D341Med (cell line): ENCODE measurements at places on chromosomes 7 and 10.
A peak's percentile ranks its signal among the peaks of the same experiment; 100 is the strongest.

DNA sequence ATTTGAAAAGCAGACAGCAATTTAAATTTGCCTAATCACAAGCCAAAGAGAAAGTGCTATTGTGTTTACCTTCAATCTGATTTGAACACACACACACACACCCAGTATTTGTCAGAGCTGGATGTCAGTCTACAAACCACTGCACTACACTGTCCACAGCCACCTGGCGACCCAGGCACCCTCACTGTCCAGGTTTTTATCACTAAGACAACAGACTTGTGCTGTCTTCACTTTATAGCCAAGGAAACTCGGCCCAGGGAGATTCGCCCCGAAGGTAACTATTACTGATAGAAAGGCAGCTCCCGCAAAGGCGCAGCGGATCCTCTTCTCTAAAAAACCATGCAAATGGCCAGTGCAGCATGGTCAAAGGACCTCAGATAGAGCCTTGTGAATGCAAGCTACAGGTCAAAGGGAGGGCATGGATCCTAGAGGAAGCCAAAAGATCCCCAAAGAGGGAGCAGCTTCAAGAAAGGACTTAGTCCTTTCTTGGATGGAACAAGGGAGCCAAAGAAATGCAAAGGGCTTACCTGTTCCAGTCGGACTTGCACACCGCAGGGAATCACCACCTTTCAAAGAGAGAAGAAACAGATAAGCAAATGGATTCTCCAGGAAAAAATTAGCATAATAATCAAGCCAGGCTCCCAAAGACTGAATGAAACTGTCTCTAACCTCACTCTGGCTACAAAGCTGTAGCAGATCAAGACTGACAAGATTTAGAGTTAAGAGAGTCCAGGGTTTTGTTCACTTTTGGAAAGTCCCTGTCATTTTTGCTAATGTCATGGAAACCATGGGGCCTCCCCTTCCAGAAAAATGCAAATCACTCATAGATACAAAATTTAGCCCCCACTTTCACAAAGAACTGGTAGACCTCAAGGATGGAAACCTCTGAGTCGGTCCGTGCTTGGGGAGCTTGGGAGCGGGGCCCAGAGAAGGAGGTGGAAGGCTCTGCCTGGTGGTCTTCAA lies 101.1 kb downstream of the TNS3 start:
- no peak for DNase-seq

GRCh38 chr7:20642166-20642565 lies 26.7 kb downstream of the ABCB5 start:
- no peak for DNase-seq

DNA sequence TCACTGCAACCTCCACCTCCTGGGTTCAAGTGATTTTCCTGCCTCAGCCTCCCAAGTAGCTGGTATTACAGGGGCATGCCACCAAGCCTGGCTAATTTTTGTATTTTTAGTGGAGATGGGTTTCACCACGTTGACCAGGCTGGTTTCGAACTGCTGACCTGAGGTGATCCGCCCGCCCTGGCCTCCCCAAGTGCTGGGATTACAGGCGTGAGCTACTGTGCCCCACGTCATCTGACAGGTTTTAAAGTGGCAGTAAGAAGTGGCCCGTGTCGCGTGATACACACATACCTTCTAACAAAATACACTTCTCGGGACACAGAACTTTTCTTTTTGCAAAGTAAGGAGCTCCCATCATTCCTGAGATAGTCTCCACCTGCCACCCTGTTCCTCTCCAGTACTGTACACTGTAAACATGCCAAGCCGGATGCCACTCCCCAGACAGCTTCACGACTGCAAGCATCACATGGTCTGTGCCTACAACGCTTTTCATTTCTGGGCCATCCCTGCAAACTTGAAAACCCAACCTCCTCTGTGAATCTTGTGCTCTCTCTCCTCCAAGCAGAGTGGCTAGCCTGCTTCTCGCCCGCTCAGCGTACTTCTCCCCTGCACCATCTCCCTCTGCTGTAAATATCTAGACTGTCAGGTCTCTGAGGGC lies 256.3 kb upstream of the KLF14 start:
- DNase-seq, result no peak

DNA sequence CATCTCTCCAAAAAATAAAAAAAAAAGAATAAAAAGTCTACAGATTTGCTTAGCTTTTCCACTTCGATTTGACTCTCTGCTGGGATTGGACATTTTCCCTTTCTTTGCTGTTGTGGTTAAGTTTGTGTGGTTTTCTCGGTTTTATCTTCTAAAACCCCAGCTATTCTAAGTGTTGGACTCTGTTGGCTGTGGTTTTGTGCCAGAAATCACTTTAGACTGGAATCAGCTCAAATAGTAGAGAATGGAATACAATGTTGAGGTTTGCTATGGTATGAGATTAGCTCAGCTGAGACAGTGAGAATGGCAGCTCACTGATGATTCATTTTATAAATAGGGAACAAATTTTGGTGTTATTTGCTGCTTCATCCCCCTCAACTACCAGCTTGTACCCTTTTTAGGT lies 116.0 kb downstream of the BUB3 start:
- no peak for DNase-seq

DNA sequence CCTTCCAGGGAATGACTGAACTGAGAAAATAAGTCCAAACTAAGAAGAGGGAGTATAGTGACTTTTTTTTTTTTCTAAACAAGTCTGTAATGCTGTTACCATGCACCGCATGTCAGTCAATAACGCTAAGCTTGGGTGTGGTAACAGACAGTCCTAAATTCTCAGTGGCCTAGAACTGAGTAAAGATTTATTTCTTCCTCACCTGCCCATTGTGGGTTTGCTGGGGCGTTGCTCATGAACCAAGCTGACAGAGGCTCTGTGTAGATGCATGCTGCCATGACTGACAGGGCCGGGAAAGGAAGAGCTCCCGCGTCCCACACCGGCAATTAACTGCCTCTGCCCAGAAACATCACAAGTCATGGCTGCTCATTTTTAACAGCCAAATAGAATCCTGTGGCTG lies 25.5 kb upstream of the PRKG1 start:
- DNase-seq, result no peak

DNA sequence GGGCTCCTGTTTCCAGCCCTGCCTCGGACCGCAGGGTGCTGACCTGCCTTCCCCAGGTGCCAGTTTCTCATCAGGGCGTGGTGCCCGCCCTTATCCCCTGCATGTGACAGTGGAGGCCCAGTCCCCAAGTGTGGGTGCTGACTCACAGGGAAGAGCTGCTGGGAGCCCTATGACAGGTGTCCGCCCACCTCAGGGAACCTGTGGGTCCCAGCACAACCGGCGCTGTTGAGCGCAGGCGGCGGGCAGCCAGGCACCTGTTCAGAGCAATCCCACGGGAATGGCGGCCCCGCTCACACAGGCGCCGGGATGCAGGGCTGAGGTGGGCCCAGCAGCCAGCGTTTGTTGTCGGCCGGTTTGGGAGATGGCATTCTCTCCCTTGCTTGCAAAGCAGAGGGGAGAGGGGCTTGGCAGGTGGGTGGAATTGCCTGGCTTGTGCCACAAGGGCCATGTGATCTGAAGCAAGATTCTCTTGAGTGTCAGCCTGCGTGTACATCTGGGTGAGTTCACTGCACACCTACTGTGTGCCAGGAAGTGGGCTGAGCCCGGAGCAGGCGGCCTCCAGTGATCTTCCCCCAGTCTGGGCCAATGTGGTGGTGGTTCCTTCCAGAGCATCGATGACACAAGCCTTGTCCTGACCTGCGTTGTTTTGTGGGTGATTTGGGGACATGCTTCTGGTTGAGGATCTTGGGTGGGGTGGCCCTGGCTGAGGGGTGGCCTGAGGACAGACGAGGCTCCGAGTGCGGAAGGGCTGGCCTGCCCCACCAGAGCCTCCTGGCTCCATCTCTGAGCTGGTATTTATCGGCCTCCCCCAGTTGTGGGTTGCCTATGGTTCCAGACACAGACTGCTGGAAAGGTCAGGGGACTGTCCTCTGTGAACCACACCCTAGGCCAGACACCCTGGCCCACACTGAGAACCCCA lies 2.4 kb downstream of the PWWP2B start:
- no peak for DNase-seq

GRCh38 chr7:133051066-133051465 lies 30.8 kb downstream of the CHCHD3 start:
- peak; percentile 40 for DNase-seq

- no peak for DNase-seq
Observed at GRCh38 chr7:15104411-15105092, 202.0 kb upstream of the DGKB start.

DNA sequence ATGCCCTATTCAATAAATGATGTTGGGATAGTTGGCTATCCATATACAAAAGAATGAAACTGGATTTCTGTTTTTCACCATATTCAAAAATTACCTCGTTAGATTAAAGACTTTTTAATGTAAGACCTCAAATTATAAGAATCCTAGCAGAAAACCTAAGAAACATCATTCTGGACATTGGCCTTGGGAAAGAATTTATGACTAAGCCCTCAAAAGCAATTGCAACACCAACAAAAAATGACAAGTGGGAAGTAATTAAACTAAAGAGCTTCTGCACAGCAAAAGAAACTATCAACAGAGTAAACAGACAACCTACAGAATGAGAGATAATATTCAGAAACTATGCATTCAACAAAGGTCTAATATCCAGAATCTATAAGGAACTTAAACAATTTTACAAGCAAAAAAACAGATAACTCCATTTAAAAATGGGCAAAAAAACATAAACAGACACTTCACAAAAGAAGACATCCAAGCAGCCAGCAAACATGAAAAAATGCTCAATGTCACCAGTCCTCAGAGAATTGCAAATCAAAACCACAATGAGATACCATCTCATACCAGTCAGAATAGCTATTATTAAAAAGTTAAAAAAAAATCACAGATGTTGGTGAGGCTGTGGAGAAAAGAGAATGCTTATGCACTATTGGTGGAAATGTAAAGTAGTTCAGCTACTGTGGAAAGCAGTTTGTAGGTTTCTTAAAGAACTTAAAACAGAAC lies 309.8 kb downstream of the AHR start:
- DNase-seq, result no peak

DNA sequence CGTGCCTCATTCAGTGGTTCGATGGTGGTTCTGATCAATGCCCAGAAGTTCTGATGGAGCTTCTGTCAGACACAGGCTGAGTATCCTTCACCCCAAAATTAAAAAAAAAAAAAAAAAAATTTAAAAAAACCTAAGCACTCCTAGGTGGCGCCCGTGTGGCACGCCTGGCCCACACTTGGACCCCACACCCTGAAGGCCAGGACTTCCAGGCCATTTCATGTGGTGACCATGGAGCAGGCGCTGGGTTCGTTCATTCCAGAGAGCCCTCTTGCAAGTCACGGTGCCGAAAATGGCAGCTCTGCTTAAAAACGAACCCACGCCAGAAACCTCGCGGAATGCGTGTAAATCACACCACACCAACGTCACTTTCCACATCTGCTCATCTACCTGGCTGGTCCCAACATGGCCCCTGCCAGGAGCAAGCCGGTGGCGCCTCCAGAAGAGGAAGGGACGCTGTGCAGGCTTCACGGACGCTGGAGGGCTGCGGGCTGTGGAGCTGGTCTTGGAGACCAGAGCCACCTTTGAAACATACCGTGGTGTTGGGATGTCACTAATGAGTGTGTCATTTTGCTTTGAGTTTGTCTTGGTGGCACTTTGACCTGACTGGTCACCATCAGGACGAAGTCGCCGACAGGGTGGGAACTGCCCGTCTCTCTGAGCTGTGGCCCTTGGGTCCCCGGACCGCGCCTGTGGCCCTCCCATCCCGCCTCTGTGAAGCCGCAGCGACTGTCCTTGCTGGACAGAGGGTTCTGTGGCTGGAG lies 46.0 kb upstream of the PRKAR1B start:
- DNase-seq, result no peak

DNA sequence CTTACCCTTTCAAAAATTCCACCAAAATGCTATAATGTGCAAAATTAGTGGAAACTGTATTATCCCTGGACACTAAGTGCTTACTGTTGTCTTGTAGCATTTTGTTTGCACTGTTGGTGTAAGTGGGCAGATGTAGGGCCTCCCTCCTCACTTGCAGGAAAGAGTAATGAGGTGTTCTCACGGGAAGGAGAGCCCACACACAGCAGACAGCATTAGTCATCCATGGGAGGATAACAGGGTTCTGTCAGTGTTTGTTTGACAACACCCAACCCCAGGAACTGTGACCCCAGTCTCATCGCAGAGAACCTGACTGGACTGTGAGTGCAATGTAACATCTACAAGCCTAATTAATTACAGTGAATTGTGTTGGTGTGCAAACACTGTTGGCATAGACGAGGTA lies 58.7 kb upstream of the VSTM2A start:
- DNase-seq, result no peak

DNA sequence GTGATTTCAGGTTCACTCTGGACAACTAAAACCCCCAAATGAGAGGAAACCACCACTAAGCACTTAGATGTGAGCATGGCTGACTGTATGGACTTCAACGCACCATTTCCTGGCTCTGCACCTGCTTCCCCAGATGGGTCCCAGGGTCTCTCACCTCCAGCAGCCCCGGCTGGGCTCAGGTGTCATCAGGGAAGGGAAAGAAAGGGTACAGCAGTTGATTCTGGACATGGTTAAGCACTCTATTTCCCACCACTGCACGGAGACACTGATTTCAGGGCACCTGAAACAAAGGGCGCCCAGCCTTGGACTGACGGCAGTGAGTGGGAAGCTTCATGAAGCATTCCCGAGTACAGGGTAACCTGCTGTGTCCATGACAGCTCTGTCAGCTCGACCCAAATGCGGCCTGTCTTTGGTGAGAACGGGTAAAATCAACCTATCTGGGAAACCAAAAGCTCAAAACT lies 19.0 kb downstream of the FAM53B start:
- DNase-seq, result no peak

DNA sequence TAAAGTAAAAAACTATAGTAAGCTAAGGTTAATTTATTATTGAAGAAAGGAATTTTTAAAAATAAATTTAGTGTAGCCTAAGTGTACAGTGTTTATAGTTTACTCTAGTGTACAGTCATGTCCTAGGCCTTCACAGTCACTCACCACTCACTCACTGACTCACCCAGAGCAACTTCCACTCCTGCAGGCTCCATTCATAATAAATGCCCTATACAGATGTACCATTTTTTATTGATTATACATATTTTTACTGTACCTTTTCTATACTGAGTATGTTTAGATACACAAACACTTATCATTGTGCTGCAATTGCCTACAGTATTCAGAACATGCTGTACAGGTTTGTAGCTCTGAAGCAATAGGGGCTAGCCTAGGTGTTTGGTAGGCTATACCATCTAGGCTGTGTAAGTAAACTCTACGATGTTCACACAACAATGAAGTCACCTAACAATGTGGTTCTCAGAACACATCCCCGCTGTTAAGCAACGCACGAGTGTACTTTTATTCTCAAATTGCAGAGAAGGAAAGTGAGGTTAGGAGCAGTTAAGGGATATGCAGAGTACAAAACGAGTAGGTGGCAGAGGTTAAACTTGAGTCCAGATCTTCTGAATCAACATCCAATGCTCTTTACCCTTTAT lies 38.9 kb upstream of the PLCE1 start:
- no peak for DNase-seq

DNA sequence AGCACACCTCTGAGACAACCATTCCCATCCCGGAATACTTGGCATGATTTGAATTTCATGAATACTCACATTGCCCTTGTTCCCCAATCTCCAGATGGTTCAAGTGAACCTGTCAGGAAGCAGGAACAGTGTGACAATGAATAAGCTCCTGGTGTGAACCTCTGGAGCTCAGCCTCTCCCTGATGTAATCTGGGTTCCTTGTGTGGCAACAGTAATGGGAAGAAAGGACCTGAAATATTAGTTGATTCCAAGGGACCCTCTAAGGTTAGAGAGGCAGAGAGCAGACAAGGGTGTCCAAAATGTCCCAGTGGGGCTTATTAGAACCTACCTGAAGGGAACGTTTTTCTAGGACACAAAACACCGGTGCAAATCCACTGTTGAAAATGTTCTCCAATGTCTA lies 8.5 kb downstream of the OR2A7 start:
- no peak for DNase-seq

GRCh38 chr7:73991522-73992100 lies 36.4 kb upstream of the ELN start:
- DNase-seq, result no peak
